ENCODE measurements at places on chromosomes 13 and 19. TPM values are rescaled to one million over a fixed set of nuclear protein-coding genes. Genes with fewer than 3 reads are reported as not detected.

GRCh38 chr13:29458419-29458818 lies 137.1 kb downstream of the SLC7A1 start:
- DNase-seq: no peak

DNA sequence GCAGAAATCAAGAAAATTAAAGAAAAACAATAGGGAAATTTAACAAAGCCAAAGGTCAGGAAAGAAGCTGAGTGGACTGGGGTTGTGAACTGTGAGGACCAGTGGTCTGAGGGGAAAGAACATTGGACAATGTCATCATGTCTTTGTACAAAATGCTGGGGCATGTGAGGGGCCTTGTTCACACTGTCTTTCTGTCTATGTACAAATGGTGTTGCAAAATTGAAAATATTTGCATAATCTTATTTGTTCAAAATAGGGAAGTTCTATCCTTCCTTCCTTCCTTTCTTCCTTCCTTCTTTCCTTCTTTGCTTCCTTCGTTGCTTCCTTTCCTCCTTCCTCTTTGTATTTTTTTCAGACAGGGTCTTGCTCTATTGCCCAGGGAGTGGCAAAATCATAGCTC lies 79.2 kb upstream of the SCEL start:
- DNase-seq: no peak

OR2Z1 gene
- total RNA-seq: not detected

ERVV-1 gene
- not detected for total RNA-seq

DNA sequence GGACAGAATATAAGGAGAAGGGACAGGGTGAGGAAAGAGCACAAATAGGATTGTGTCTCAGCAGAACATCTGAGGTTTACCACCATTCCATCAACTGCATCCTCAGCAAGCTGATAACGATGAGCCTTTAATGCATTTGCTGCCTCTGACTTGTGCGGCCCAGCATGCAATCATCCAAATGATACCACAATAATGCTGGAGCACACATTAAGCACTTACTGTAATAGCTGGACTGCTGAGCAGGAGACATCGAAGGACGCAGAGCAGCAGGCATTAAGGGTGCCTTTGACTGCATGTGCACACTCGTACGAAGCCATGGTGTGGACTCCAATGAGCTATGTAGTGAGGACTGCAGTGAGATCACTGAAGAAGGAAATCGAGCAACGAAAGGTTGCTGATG lies 469.4 kb downstream of the FOXO1 start:
- DNase-seq: no peak

DNA sequence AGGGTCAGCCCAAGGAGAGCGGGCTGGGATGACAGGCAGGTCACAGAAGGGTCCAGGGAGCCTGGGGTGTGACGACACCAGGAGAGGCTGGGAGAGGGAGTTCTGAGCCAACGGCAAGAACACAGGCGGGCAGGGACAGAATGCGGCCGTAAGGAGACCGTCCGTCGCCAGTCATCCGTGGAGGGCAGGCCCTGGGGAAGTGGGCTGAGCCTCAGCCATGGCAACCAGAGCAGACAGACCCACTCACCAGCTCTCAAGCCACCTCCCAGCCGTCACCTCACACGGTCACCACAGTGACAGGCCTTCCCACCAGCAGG lies 3.7 kb upstream of the TMEM86B start:
- DNase-seq: no peak

GRCh38 chr19:44576843-44577565 lies 36.4 kb upstream of the IGSF23 start:
- peak; percentile 43 for DNase-seq

DNA sequence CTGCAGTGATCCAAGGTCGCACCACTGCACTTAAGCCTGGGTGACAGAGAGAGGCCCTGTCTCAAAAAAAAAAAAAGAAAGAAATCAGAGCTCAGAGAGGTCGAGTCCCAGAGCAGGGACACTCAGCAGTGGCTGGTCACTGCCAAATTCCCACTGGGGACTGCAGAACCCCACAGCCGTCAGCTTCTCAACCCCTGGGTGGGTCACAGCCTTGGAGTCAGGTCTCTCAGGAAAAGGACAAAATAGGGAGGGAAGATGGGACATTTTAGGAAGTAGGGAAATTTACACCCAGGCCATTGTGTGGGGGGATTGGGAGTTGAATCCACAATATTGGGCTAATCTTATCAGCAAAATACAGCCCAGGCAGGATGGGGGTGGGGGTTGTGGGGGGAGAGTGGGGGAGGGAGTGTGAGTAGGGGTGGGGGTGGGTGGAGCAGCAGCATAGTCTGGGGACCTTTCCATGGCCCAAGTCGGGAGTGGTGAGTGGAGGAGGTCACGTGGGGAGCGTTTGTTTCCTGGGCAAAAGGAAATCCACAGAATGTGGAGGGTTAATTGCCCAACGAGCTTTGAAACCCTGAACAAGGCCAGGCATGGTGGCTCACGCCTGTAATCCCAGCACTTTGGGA lies 5.0 kb upstream of the CCDC194 start:
- no peak for DNase-seq

GRCh38 chr13:68588623-68589022 lies 1358.5 kb upstream of the PCDH9 start:
- DNase-seq: no peak

GRCh38 chr13:22735011-22735995 lies 445.5 kb upstream of the SGCG start:
- no peak for DNase-seq

GRCh38 chr13:27942972-27943371 lies 23.2 kb downstream of the PDX1 start:
- no peak for DNase-seq

DNA sequence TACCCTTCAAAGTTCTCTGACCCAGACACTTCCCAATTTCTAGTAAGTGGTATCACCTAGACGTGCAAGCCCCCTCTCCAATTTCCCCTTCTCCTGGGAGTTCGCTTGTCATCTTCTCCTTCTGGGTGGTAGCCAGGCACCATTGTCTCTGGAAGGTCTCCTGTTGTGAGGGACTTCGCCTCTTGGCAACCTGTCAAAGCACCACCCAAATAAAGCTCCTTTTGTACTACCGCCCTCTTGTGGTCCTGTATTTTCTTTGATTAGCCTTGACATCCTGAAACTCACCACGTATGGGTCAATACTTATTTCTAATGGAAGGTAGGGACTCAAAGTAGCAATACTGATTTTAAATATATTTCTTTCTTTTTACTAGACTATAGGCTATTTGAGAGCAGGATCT lies 8.2 kb downstream of the GPC5 start:
- peak; percentile 56 for DNase-seq

- DNase-seq: no peak
These were observed 746.6 kb downstream of the UQCRFS1 start for GRCh38 chr19:28466107-28467045.

GRCh38 chr19:1158885-1159448 lies 15.1 kb downstream of the SBNO2 start:
- DNase-seq: no peak

DNA sequence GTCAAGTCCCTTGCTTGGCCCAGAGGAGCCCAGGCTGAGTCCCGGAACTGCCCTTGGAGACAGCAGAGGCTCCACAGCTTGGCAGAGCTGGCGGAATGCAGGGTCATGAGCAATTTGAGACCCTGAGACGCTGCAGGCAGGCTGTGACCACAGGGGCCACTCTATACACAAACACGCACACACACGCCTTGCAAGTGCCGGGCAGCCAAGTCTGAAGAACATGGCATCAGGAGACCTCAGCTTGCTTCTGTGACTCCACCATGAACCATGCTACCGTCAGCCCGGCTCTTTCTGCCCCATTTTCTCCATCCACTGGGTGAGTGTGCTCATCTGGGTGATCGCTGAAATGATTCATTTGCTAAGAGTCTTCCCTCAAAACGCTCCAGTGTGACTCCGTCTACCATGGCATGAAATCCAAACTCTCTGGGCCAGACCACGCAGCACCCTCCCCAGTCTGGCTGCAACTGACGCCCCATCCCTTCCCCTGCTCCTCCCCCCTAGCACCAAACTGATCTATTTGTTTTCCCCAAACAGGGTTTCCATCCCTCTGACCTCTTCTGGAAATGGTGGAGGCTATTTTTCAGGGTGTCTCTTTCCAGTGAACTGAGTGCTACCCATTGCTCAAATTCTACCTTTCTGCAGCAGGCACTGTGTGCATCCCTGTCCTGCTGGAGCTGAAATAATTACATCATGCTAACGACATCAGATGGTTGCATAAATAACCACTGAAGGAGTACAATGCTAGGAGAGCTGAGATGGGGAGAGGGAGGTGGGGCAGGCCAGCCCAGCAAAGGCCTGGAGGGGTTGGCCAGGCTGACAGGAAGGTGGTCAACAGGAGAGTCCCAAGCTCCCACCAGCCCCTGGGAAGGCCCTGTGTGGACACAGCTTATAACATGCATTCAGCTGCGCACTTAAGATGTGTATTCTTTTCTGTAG lies 3.1 kb downstream of the CARS2 start:
- no peak for DNase-seq

DNA sequence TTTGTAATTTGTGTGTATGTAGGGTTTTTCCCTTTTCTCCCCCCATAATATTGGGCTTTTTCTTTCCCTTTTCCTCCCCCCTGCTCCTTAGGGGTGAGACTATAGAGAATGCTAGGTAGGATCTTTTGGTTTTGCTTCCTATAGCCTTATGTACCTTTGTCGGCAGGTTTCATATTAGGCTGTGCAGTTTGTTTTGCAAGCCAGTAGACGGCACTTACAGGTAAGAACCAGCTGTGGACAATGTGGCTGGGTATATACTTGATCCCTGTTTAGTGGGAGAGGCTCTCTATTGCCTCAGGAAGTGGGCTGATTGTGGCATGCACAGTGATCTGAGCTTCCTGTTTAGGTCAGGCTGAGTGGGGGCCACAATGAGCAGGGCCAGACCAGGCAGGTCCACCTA lies 359.2 kb upstream of the OBI1 start:
- DNase-seq: no peak

DNA sequence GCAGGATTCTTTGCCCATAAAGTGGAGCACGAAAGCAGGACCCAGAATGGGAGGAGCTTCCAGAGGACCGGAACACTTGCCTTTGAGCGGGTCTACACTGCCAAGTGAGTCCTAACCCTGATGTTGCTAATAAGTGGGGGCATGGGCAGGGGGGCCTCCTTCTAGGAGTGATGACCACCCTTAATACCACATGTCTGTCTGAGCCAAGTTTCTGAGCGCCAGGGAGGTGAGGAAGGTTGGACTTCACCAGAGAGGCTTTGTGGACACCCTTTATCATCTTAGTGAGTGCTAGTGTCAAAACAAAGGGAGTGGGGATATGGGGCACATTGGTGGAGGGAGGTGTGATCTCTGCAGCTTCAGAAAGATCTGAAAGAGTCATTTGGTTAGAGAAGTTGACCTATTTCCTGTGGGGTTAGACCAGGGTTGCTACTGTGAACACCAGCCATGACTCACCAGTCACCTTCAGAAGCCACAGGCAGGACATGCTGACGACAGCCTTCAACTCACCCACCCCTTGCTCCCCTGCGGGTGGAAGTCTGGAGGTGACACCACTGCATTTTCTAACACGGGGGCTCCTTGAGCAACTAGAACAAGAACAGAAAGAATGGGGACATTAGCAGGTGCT lies 8.8 kb downstream of the ALOX5AP start:
- DNase-seq: peak; percentile 36

NEK5 gene
- 0.18 TPM for total RNA-seq

FCER2 gene
- not detected for total RNA-seq

- DNase-seq: peak; percentile 32
These were observed 5.5 kb downstream of the MAB21L1 start for GRCh38 chr13:35470671-35471661.

DNA sequence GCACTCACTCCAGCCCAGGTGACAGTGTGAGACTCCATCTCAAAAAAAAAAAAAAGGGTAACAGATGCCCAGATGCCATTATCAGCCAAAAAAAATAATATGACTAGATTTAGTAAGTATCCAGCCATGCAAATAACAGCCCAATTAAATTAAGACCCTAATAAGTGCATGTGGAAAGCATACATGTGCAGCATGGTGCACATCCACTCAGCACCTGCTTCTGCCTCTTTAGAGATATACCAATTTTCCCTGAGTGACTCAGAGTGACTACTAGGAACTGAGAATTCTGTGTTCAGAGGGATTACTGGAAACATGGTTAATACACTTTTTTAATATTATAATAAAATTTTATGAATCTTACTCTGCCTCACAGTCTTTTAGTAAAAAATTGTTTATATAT lies 29.8 kb upstream of the ZNF675 start:
- no peak for DNase-seq

ICAM3 gene
- 11.6 TPM for total RNA-seq

DNA sequence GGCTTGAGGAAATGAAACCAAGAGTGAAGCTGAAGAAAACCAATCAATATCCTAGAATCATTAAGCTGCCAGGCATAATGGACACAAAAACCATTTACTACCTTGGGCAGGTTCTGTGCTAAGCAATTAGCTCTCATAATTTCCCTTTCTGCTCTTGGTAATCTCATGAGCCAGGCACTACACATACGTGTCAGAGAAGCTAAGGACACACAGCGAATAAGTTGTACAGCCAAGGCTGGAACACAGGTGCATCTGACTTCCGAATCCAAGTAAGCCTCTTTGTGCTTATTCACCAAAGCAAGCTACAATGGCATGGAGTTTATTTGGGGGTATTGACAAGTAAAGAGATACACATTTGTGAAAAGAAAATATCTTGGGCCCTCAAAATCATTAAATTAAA lies 1343.9 kb upstream of the MIR17HG start:
- DNase-seq: no peak

DNA sequence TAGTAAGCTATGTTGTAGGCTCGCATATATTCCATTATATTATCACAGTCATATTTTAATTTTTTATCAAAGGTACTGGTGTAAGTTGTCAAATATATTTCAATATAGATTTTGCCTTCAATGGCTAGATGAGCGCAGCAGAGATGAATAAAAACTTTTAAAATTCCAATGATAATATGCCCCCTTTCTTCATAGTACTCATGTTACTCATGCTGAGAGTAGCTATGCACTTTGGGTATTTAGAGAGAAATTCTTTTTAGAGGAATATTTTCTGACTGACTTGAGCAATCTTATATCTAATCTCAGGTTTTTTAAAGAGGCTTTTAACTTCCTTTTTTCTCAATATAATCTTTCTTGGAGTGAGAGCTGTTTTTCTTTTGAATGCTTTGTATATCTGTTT lies 11.4 kb downstream of the ZNF254 start:
- no peak for DNase-seq

GRCh38 chr19:50694815-50695145 lies 24.8 kb downstream of the SHANK1 start:
- no peak for DNase-seq

GRCh38 chr13:50244713-50245574 lies 229.7 kb downstream of the KCNRG start:
- peak; percentile 90 for DNase-seq

DNA sequence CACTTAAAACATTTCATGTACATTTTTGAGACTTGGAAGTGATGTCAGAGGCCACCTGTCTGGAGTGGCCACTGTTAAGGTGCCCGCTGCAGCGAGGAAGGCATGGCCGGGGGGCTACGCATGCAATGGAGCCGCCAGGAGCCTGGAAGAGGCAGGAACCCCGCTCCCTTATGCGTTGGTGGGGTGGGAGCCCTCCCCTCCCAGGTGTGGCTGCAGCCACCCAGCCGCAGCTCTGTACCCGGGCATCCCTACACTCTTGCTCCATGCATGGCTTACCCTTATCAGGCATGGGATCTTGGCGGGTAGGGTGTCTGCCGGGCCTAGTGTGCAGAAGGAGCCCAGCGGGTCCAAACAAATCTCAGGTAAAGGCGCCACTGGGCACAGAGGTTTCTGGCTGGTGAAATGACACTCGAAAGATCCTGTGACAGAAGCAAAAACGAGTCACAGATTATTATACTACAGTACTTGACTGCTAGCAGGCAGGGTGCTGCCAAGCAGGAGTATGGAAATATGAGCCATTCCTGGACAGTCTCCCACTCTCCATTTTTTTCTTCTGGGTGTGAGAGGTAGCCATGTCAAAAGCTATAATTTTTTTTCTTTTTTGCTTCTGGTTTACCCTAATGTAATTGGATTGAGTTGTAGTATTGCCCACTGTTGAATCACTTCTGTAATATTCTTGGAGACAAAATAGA lies 1606.3 kb upstream of the MIR17HG start:
- DNase-seq: no peak

Data from endothelial cell of umbilical vein (primary cell).